ENCODE measurements at places on chromosomes 1 and 21. TPM values are rescaled to one million over a fixed set of nuclear protein-coding genes. Genes with fewer than 3 reads are reported as not detected.

Gene SLC35F3
- total RNA-seq, result 2.5 TPM

GRCh38 chr1:156124557-156125483, 10.3 kb downstream of the LMNA start:
- no peak for DNase-seq

- no peak for DNase-seq
These were observed 78.2 kb downstream of the SKI start for GRCh38 chr1:2306151-2306978.

Gene SEMA4A
- 0.29 TPM for total RNA-seq

Gene FAM72D
- 28.3 TPM for total RNA-seq

GRCh38 chr1:9594471-9595155, 5.9 kb downstream of the TMEM201 start:
- no peak for DNase-seq

DNA sequence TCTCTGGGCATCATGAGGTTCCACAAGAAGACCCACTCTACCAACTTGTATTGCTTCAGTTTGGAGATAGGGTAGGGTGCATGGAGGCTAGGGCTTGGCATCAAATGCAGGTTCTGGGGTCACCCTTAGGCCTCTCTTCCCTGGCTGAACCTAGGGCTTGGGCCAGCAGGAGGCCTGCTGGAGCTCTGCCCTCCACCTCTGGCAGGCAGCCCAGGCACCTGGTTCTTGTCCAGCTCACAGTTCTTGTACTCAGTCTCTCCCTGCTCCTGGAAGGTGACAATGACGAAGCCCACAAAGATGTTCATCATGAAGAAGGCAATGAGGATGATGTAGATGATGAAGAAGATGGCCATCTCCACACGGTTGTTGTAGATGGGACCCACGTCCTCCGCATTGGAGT, 37.5 kb upstream of the KIF21B start:
- DNase-seq, result no peak

Gene GBP6
- not detected for total RNA-seq

GRCh38 chr1:5707566-5708345, 284.5 kb downstream of the NPHP4 start:
- no peak for DNase-seq

Gene C1orf87
- not detected for total RNA-seq

DNA sequence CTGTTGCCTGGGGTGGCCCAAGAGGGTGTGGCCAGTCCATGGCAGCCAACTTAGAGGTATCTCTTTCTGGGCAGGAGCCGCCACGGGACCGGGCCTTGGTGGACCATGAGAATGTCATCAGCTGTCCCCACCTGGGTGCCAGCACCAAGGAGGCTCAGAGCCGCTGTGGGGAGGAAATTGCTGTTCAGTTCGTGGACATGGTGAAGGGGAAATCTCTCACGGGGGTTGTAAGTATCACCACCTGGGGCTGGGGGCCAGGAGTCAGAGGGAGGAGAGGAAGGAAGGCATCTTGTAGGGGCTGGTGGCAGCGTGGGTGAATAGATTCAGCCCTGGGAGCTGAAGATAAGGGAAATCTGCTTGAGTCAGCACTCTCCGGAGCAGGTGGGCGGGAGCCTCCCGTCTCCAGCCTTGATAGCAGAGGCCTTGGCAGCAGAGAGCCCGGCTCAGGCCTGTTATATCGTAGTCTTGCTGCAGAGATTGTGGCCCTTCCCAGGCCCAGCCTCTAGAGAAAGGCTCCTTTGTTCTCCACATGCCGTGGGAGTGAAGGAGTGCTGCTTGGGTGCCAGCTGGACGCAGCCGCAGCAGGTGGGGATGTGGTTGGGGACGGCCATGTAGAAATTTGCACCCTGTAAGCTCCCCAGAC, 25.4 kb downstream of the PHGDH start:
- DNase-seq, result no peak

Gene RAB7B
- not detected for total RNA-seq

DNA sequence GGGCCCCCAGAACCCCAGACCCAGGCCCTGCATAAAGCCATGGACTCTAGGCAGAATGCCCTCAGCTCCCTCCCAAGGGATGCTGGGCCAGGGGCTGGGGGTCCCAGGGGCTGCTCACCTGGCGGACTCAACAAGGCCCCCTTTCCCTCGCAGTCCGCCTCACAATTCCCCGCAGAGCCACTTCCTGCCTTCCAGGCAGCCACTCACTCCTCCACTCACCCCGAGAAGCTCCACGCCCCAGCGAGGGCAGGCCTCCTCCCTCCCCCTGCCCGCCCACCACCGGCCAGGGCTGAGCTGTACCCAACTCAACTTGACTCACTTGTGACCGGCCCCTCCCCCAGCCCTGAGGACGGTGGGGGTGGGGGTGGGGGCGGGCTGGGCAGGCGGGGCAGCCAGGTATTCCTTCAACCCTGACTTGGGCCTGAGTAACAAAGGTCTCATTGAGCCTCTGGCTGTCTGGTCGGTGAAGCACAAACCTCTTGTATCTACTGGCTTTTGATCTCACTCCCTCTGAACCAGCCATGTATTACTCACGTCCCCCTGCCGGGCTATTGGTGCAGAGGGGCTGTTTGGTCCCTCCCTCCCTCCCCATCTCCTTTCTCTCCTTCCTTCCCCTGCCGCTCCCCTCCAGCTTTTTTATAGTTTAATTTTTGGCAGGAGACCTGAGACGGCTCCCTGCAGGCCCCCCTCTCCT, 5.9 kb downstream of the BLACAT1 start:
- DNase-seq, result no peak

DNA sequence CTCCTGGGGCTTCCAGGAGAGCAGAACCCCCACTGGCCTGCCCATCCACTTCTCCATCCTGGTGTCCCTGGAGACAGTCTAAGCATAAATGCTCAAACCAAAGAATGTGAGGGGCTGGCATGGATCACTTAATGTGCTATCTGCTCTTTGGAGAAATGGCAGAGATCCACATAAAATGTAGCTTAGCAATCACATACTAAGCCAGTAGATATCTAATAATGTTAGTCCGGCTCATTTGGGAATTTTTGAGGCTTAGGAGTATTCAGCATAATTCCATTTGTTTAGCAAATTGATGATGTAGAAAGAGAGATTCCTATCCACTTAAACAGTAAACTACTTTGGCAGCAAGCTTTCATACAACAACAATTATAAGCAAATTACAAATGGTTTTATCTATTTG, 90.7 kb downstream of the TENT5C start:
- no peak for DNase-seq

DNA sequence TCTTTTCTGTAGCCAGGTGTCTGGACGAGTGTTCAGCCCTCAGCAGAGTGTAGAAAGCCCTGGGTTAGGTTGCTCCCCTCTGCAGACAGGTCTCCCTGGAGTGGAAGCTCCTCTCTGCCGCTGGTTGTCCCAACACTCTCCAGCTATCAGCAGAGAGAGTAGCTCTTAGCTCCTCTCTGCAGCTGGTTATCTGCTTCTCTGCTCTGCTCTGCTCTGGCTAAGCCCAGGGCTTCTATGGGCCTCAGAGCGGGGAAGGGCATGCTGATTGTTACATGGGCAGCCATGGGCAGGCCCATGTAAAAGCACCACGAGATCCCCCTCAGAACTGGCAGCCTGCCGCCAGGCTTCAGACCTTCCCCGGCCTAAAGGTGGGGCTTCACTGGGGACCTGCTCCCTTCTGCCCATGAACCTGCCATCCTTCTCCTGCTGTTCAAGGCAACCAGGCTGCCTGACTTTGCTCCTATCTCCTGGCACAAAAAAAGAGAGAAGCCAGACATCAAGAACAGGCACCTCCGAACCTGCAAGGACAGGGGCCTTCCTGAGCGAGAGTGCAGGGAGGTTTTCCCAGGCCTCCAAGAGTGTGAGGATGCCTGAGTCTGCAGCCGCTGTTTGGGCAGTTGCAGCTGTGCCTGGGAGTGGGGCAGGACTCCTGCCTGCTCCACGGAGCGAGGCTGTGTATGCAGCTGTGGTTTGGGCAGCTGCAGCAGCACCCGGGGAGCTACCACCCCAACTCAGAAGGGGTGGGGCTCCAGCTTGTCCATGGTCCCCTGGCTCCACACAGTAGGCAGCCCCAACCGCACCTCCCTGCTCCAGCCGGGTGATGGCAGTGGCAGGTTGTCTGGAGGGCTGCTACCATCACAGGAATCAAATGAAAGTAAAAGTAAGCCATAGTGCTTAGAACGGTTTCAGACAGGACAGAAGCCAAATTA, 973.7 kb downstream of the LTN1 start:
- DNase-seq, result peak; percentile 23

Gene RUSC1
- total RNA-seq, result 80.4 TPM

DNA sequence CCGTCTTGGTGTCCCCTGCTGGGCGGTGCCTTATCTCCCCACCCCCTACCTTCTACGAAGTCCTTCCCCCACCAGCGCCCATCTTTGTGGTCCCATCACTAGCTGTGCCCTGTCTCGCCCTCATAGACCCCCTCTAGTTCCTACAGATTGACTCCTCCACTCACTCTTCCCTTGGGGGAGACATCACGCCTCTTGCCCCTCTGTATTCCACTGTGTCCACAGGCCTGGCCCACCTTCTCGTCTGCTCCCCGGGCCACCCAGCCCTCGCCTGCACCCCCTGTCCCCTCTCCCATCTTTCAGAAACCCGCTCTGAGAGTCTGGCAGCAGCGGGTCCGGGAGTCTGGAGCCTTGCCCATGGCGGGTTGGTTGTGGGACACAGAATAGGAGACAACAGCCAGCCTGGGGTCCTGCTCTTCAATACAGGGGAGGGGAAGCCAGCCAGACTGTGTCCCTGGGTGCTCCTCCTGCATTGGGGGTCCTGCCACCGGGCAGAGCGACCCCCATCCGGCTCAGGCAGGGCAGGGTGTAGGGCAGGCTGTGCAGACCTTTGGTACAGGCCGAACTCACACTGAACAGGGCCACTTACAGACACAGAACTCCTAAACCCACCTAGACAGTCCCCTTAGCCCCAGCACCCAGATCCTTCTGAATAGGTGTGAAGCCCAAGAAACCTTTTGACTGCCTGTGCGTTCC, 1.1 kb downstream of the RNF187 start:
- DNase-seq, result no peak

DNA sequence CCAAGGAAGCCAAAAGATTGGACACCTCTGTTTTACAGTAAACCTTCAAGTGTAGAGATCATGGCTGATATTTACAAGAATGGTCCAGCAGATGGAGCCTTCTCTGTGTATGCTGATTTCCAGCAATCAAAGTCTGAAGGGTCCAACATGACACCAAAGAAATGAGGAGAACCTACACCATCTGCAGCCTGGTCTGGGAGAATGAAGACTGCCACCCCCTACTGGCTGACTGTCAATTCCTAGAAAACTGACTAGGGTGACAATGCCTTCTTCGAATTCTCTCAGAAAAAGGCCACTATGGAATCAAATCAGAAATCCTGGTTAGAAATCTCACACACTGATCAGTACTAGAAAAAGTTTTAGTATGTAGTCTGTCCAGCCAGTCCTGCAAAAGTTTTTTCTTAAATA, 83.3 kb downstream of the CDC42BPA start:
- DNase-seq, result peak; percentile 74

Gene KRTAP19-2
- not detected for total RNA-seq

DNA sequence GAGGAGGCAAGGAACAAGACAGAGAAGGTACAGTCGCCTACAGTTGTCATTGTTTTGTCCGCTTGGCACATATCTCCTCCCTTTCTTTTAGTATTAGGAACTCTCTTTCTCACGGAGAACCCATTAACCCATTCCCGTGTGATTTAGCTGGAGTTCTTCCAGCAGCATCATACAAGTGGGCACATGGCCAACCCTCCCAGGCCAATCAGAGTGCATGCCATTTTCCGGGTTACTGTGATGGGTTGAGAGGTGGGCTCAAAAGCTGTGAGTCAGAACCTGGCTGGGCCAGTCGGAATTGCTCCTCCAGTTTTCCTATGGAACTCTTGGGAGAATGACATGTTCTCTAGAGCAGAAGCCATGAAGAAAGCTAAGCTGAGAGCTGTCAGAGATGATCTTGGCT, 83.1 kb upstream of the SOD1 start:
- DNase-seq, result no peak

DNA sequence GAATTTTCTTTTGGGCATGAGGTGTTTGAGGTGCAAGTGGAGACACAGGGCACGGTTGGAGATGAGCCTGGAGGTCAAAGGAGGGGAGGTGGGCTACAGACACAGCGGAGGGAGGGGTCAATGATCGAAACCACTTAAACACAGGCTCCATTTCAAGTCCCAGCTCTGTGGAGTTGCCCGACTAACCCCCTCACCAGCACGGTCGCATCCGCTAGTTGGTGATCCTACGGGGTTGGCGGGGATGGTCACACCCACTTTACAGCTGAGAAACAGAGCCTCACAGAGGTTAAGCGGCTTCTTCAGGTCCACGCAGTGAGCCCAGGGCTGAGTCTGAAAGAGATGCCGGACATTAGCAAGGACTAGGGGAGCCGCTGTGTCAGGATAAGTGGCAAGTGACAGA, 60.1 kb upstream of the RUNX3 start:
- no peak for DNase-seq

DNA sequence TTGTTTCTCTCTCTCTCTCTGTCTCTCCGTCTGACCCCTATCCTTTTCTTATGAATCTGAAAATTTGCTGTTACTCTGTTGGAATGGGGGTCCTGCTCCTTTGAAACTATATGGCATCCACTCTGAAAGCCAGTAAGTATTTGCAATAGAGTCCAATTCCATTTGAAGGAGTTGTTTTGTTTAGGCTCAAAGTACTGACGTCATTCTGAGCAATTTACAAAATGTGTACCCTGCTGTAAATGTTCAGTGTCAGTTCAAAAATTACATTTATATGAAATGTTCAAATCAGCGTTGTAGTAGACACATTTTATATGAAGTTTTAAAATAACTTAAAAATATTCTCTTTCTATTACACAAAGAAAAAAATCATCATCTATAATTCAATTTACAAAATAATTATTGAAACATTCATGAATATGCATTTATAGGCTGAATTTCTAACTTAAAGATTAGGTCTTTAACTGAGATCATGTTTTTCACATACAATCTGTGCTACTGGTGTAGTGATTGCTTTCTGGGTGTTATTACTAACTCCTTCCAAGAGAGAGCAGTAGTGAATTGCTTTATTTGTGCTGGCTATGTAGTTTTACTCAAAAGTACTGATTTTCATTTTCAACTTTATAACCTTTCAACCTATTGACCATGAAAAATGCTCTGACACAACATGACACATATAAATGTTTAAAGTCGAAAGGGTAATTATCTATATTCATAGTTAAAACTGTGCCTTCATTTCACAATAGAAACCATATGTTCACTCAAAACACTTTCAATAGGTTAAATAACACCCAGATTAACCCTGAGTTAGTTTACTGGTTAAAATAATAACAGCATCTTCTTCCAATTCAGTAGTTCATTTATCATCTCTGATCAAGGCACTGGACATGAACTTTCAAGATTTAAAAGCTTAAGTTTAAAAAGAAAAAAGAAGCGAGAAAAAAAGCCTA, 253.1 kb upstream of the ADGRL4 start:
- peak; percentile 13 for DNase-seq

- DNase-seq, result no peak
These were observed 52.1 kb downstream of the ARID4B start for GRCh38 chr1:235275836-235276235.

Gene KCNA2
- total RNA-seq, result not detected
